Kidney tubule cell (primary cell): ENCODE measurements at places on chromosomes 12 and 14.

DNA sequence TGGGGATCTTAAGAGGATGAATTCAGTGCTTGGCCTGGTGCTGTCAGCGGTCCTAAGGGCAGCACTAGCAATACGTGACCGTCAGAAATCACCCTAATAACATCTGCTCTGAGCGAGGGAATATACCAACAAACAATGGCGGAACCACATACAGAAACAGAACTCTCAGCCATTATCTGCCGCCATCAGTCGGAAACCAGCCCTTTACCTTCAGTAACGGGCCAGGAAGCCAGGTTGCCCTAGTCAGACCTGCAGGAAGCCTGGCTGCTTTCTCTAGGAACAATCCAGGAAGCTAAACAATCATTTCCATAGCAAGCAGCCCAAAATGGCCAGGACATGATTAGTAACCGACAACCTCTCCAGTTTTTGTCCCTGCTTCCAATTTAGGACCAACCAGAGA, 5.6 kb downstream of the CDCA4 start:
- no peak for DNase-seq

DNA sequence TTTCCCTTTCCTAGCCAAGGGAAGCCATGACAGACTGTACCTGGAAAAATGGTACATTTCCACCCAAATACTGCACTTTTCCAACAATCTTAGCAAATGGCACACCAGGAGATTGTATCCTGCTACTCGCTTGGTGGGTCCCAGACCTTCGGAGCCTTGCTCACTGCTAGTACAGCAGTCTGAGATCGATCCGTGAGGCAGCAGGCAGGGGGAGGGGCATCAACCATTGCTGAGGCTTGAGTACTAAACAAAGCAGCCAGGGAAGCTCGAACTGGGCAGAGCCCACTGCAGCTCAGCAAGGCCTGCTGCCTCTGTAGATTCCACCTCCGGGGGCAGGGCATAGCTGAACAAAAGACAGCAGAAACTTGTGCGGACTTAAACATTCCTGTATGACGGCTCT, 218.8 kb downstream of the LRIG3 start:
- no peak for DNase-seq

GRCh38 chr14:76946753-76947077, 81.8 kb downstream of the IRF2BPL start:
- no peak for DNase-seq

DNA sequence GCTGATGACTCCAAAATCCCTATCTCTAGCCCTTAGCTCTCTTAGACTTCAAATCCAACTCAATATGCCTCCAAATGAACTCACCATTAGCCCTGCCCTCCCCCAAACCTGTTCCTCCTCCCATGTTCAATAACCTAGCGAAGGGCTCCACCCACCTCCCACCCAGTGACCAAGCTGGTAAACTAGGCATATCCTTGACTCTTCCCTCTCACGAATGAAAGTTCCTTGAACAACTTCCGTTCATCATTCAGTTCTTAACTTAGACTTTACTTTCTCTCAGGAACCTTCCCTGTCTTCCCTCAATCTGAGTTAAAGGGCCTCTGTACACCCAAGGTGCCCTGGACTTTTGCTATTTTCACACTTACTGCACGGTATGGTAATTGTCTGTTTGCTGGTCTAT, 1.9 kb upstream of the KLHDC1 start:
- no peak for DNase-seq

DNA sequence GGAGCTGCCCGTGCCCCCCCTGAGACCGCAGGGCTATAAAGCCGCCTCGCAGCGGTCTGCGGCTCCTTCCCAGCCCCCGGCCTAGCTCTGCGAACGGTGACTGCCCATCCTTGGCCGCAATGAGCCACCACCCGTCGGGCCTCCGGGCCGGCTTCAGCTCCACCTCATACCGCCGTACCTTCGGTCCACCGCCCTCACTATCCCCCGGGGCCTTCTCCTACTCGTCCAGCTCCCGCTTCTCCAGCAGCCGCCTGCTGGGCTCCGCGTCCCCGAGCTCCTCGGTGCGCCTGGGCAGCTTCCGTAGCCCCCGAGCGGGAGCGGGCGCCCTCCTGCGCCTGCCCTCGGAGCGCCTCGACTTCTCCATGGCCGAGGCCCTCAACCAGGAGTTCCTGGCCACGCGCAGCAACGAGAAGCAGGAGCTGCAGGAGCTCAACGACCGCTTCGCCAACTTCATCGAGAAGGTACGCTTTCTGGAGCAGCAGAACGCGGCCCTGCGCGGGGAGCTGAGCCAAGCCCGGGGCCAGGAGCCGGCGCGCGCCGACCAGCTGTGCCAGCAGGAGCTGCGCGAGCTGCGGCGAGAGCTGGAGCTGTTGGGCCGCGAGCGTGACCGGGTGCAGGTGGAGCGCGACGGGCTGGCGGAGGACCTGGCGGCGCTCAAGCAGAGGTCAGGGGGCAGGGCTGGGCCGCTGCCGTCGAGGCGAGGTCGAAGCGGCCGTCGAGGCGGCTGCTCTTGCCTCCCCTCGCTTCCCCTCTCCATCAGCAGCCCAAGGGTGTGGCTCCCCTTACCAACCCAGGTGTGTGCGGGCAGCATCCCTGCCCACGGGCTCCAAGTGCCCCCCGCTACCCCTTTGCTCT, at the start of gene PRPH:
Gene PRPH, plus strand, starts transcription at position 66 of the 855 bp plus-strand sequence. Its CDS starts 54 bp downstream, at position 120.
- DNase-seq: peak; percentile 35

GRCh38 chr12:11016937-11017336, 5.5 kb downstream of the TAS2R19 start:
- DNase-seq: no peak

- DNase-seq: no peak
These were observed 129.1 kb downstream of the NTF3 start for GRCh38 chr12:5561057-5561456.

DNA sequence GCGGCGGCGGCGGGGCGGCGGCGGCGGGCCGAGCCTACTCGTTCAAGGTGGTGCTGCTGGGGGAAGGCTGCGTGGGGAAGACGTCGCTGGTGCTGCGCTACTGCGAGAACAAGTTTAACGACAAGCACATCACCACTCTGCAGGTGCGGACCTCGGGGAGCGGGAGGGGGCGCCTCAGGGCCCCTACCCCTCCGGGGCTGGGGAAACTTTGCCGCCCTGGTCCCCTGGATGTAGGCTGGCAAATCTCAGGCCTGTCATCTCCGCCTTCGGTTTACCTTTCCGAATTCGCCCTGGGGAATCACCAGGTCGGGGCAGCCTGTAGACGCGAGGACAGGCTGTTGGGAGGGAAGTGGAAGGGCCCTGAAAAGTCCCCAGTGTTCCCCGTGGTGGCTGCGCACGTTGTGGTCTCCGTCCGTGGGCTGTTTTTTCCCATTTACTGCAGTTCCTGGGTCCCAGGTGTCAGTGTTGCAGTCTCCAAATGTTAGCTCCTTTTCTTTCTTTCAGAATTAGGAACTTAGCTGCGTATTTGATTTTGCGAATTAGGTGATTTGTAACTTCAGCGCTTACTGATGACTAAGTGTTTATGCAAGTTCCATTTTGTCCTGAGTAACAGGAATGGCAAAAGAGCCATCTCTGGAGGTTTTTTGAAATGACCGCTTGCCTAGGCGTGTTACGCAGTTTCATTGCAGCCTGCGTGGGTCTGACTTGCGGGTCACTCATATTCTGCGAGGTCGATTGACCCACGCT, 656 bp downstream of the RAB21 start:
- DNase-seq: peak; percentile 67
